ENCODE measurements at places on chromosomes 2 and 18.

- H3K27ac ChIP-seq, result no peak overlapping the region
- H3K4me1 ChIP-seq, result no peaks in the 10 kb centered on the region
- H3K27me3 ChIP-seq, result no peaks in the 10 kb centered on the region
These were observed 1204.5 kb upstream of the CHAC2 start for GRCh38 chr2:52563151-52563550.

GRCh38 chr18:65659912-65660311 lies 90.9 kb upstream of the CDH7 start:
- H3K27me3 ChIP-seq, result no peaks in the 10 kb centered on the region
- no peak for DNase-seq
- H3K4me1 ChIP-seq, result no peaks in the 10 kb centered on the region

GRCh38 chr2:68812251-68812650 lies 58.9 kb downstream of the BMP10 start:
- H3K4me3 ChIP-seq, result no peak overlapping the region
- H3K4me1 ChIP-seq, result peaks cover 28% of the 10 kb centered on the region
- peaks cover 30% of the 10 kb centered on the region for H3K36me3 ChIP-seq
- DNase-seq, result no peak
- H3K27me3 ChIP-seq, result no peaks in the 10 kb centered on the region

DNA sequence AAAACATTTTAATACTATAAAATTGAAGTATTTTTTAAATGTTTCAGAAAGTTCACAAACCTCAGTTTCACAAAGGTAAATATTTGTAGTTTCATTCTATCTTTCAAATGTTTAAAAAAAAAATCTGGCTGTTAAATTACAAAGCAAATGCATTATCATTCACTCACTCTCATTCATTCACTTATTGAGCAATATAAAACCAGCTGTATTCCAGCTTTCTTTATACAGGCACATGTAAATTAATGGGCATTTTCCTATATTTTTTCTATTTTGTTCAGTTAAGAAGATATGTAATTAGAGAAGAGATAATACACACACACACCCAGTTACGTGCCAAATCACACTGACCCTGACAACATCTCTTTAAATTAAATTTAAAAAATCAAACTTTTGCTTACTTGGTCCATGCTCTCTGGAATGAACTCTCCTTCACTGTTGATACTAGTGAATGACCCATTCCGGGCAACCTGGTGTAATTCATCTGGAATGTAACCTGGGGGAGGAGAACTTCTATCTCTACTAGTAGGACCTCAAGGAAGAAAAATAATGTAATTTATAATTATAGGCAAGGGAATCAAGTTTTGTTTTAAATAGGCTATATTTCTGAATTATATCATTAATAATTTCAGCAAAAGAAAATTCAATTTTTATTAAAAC lies 32.5 kb upstream of the ERCC3 start:
- no peak overlapping the region for H3K27ac ChIP-seq
- H3K27me3 ChIP-seq, result no peaks in the 10 kb centered on the region
- DNase-seq, result no peak
- no peak overlapping the region for H3K4me3 ChIP-seq

DNA sequence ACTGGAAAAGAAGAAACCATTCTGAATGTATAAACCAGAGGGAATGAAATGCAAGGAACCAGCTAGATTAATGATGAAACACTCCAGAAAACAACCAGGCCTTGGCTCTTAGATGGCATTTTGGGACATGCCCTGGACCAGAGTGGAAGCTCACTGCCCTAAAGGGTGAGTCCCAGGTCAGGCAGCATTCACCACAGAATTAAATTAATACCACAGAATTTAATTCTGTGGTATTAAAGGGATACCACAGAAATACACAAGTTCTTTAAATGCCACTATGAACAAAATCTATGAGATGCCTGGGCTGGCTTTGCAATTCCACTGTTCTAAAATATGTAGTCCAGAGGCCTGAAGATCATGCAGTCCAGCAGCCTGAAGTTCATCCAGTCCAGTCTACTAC lies 122.3 kb upstream of the KYNU start:
- no peaks in the 10 kb centered on the region for H3K27me3 ChIP-seq
- no peak for DNase-seq
- no peaks in the 10 kb centered on the region for H3K36me3 ChIP-seq
- H3K4me3 ChIP-seq, result no peak overlapping the region
- no peak overlapping the region for H3K27ac ChIP-seq
- H3K4me1 ChIP-seq, result no peaks in the 10 kb centered on the region

DNA sequence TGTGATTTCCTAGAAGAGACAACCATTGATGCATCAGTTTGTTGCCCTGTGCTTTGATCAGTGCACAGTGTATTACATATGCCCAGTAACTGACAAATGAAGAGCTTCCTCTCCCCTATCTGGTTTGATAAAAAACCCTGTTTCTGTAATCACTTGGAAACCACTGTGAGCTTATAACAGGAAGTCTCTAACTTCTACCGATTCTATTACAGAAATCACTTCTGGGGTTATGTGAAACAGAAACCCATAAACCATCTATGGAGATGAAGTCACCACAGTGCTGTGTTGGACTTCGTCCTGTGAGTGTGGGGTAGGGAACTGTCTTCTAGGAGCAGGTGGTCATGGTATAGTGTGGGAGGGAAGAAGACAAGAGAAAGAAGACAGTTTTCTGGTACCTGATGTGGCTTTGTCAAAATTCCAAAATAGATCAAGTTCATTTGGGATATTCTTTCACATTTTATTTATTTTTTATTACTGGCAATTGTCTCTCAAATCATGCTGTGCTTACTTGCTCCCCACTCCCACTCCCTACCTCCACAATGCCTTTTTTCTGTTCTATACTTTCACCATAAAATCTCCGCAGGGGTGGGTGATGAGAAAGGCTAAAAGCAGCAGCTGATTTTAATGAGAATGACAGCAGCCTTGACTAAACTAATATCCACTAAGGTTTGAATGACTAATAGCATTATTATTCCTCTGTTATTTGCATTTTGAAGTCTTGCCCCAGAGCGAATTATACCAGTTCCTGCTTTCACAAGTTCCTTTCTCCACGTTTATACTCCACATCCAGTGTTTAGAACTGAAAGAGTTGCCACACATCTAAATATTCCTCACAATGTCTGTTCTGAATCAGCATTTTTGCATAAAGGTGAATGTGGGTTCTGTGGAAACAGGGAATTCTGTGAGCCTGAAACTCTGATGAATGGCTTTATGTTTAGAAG lies 41.7 kb upstream of the RND3 start:
- no peak overlapping the region for H3K27ac ChIP-seq
- no peak overlapping the region for H3K4me3 ChIP-seq
- H3K27me3 ChIP-seq, result no peaks in the 10 kb centered on the region
- no peaks in the 10 kb centered on the region for H3K36me3 ChIP-seq

DNA sequence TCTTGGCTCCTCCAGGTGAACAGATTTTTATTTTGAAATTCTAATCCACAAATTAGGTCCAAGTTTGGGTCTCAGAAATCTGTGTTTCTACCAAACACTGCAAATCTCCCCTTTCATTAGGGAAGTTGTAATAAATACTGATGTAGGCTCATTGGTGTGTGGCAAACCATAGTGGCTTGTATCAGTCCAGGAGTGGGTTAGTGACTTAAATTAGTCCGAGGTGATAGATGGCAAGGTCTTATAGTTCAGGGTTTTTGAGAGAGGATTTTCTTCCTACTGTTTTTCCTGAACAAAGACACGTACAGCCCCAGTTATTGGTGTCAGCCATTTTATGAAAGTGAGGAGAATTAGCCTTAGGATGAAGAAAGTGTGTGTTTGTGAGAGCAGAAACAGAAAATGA lies 74.6 kb downstream of the RPRM start:
- no peaks in the 10 kb centered on the region for H3K4me1 ChIP-seq
- no peak overlapping the region for H3K27ac ChIP-seq
- no peaks in the 10 kb centered on the region for H3K36me3 ChIP-seq
- H3K27me3 ChIP-seq, result peaks cover 5% of the 10 kb centered on the region
- no peak for DNase-seq
- H3K4me3 ChIP-seq, result no peak overlapping the region

- no peaks in the 10 kb centered on the region for H3K27me3 ChIP-seq
- H3K4me3 ChIP-seq, result no peak overlapping the region
- no peaks in the 10 kb centered on the region for H3K36me3 ChIP-seq
- DNase-seq, result no peak
- H3K27ac ChIP-seq, result no peak overlapping the region
These were observed 948.7 kb downstream of the TSN start for GRCh38 chr2:122704109-122704563.

- no peaks in the 10 kb centered on the region for H3K36me3 ChIP-seq
- no peak overlapping the region for H3K27ac ChIP-seq
- H3K4me3 ChIP-seq, result no peak overlapping the region
- H3K4me1 ChIP-seq, result peaks cover 2% of the 10 kb centered on the region
These were observed 252.5 kb upstream of the HNRNPA3 start for GRCh38 chr2:176960061-176960460.

DNA sequence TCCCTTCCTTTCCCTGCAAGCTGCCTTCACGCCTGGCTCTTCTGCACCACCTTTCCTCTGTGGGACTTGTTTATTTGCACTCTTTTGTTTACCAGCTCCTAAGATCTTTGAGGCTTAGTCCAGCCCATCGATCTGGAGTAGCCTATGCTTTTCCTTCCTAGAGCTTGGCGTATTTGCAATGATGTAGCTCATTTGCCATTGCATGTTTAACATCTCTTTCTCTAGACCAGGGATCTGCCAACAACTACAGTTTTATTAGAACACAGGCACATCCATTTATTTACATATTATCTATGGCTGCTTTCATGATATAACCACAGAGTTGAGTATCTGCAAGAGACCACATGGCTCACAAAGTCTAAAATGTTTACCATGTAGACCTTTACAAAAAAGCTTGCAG lies 150.4 kb downstream of the RAPGEF4 start:
- DNase-seq, result no peak
- no peaks in the 10 kb centered on the region for H3K4me1 ChIP-seq
- no peak overlapping the region for H3K4me3 ChIP-seq
- no peak overlapping the region for H3K27ac ChIP-seq
- H3K36me3 ChIP-seq, result peaks cover 2% of the 10 kb centered on the region

DNA sequence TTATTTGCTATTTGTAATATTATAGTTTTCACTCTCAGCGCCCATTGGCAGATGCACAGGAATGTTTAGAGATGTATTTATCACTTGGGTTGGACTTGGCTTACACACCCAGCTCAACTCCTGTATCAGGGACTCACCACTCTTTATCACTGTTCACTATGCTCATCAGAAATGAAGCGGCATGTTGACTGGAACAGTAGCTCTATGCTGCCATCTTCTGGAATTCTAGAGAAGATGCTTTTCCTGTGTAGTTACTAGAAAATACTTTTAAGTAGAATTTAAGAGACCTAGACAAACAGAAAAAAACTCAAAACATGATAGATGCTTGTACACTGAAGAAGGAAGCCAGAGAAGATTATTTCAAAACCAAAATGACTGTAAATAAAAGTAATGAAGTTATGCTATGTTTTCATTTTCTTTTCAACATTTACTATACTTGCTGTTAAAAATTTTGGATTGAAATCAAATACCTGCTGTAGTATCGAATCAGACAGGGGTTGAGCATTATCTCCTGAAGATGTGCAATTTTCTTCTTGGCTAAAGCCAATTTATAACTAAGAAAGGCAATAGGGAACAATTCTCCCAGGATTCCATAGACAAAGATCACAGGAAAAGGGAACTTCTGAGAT lies 47.4 kb upstream of the NXPH2 start:
- DNase-seq, result no peak
- no peaks in the 10 kb centered on the region for H3K4me1 ChIP-seq
- H3K27ac ChIP-seq, result no peak overlapping the region
- H3K4me3 ChIP-seq, result no peak overlapping the region
- peaks cover 9% of the 10 kb centered on the region for H3K27me3 ChIP-seq

- H3K27me3 ChIP-seq, result no peaks in the 10 kb centered on the region
- no peak for DNase-seq
- H3K4me1 ChIP-seq, result no peaks in the 10 kb centered on the region
- peaks cover 55% of the 10 kb centered on the region for H3K36me3 ChIP-seq
- no peak overlapping the region for H3K4me3 ChIP-seq
These were observed 32.4 kb downstream of the WDR43 start for GRCh38 chr2:28926847-28927246.

DNA sequence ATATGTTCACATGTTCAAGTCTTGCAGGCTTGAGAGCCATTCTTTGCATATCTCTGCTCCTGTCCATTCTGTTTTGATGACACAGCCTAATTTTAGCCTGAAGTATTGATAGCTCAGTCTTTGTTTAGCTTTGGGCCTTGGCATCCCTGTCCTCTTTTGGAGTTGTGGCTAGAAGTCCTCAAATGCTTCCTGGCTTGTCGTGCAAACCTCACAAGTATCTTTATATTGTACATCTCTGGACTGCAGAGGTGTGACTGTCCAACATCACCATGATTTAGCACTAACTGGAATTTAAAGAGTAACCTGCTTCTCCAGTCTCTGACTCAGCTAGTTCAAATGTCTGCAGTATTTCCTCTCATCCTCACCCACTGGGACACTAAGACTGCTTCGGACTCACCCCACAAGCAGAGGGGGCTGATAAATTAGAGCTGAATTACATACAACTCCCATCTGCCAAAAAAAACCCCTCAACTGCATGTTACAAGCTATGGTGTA lies 11.7 kb downstream of the PFN4 start:
- no peak for DNase-seq
- H3K36me3 ChIP-seq, result peaks cover 1% of the 10 kb centered on the region
- no peaks in the 10 kb centered on the region for H3K4me1 ChIP-seq
- no peak overlapping the region for H3K4me3 ChIP-seq
- no peak overlapping the region for H3K27ac ChIP-seq

DNA sequence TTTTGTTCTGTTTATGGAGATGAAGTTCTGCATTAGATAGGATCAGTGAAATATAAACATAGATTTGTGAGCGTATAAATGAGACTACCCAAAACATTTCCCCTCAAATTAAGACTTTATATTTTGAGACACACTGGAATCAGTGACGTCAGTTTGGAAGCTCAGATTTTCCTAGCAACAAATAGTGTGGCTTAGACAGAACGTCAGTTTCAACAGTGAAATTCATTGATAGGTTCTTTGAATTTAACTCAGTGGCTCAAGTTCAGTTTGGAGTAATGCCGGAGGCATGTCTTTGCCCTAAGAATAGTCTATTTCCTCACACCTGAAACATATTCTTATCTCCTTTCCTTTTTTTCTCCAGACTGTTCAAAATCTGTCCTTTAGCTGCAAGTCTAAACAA lies 113.6 kb upstream of the ARHGAP15 start:
- DNase-seq, result no peak
- no peak overlapping the region for H3K4me3 ChIP-seq

- no peak for DNase-seq
- H3K36me3 ChIP-seq, result peaks cover 20% of the 10 kb centered on the region
- peaks cover 57% of the 10 kb centered on the region for H3K4me1 ChIP-seq
- peak overlapping the region; percentile 78 for H3K4me3 ChIP-seq
- peak overlapping the region; percentile 82 for H3K27ac ChIP-seq
These were observed 421 bp upstream of the VAMP5 start for GRCh38 chr2:85583667-85584353.

GRCh38 chr2:197208841-197209240 lies 101.7 kb downstream of the ANKRD44 start:
- H3K27me3 ChIP-seq, result no peaks in the 10 kb centered on the region
- peak overlapping the region; percentile 98 for H3K27ac ChIP-seq
- H3K36me3 ChIP-seq, result peaks cover 37% of the 10 kb centered on the region
- peak overlapping the region; percentile 75 for H3K4me3 ChIP-seq

- no peaks in the 10 kb centered on the region for H3K27me3 ChIP-seq
- H3K4me1 ChIP-seq, result no peaks in the 10 kb centered on the region
- no peak for DNase-seq
- H3K36me3 ChIP-seq, result no peaks in the 10 kb centered on the region
- no peak overlapping the region for H3K27ac ChIP-seq
These were observed 90.1 kb downstream of the EPAS1 start for GRCh38 chr2:46387292-46387691.
